ENCODE measurements at places on chromosomes 7 and 10. TPM values are rescaled to one million over a fixed set of nuclear protein-coding genes. Genes with fewer than 3 reads are reported as not detected.

CDC14C gene
- total RNA-seq, result not detected

RNF133 gene
- total RNA-seq, result not detected

CPA2 gene
- total RNA-seq, result not detected

MSS51 gene
- total RNA-seq, result 0.36 TPM

PSD gene
- 0.72 TPM for total RNA-seq

FOXI2 gene
- not detected for total RNA-seq

PIP gene
- not detected for total RNA-seq

LEP gene
- not detected for total RNA-seq
